MG63 (cell line): ENCODE measurements at places on chromosomes 7 and 10.

GRCh38 chr10:125355657-125356056, 195.3 kb upstream of the CTBP2 start:
- no peak for DNase-seq

- no peak for DNase-seq
Observed at GRCh38 chr10:133536198-133536597, 9.0 kb downstream of the CYP2E1 start.

DNA sequence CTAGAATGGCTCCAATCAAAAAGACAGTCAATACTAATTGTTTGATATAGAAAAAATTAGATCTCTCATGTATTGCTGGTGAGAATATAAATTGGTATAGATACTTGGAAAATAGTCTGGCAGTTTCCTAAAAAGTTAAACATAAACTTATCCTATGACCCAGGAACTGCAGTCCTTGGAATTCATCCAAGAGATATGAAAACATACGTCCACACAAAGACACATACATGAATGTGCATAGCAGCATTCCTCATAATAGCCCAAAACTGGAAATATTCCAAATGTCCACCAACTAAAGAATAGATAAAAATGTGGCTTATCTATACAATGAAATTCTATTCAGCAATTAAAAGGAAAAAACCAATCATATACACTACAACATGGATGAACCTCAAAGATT, 128.4 kb downstream of the ZFAND4 start:
- DNase-seq = no peak

DNA sequence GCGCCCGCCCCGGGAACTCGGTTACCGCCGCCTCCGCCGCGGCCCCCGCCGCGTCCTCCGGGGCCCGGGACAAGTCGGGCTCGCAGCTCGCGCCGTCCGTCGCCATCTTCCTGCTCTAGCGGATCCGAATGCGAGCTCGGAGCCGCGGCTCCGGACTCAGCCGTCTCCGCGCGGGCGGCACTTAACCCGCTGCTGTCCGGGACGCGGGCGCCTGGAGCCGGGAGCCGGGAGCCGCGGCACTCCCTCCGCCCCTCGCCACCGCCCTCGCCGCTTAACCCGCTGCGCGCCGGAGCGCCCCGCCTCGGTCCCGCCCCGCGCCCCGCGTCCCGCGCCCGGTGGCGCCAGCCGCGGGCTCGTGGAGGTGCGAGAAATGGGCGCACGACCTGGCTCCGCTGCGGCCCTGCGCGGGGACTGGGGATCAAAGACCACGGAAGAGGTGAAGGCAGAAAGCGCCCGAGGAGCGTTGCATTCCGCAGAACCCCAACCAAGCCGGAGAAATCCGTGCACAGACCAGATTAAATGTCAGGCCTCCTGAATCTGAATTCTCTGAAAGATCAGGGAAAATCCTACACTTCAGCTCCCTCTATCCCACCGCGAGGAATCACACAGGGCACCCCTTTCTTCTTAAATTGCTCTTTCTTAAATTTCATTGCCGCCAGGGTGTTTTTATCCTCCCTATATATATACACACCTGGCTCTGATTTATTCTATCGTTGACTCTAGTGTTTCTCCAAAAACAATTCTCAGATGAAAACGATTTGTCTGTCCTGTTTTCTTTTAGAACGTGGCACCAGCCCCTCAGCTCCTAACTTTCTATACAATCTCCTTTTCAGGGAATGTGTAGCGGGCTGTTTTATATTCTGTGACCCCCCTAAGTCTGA, at the start of gene CTTNBP2:
TSS of gene CTTNBP2 (minus strand) at position 132 of the 881 bp plus-strand sequence. CDS start at position 106, 26 bp downstream.
- peak; percentile 57 for DNase-seq

GRCh38 chr10:35926846-35927245, 284.8 kb upstream of the FZD8 start:
- DNase-seq = no peak

DNA sequence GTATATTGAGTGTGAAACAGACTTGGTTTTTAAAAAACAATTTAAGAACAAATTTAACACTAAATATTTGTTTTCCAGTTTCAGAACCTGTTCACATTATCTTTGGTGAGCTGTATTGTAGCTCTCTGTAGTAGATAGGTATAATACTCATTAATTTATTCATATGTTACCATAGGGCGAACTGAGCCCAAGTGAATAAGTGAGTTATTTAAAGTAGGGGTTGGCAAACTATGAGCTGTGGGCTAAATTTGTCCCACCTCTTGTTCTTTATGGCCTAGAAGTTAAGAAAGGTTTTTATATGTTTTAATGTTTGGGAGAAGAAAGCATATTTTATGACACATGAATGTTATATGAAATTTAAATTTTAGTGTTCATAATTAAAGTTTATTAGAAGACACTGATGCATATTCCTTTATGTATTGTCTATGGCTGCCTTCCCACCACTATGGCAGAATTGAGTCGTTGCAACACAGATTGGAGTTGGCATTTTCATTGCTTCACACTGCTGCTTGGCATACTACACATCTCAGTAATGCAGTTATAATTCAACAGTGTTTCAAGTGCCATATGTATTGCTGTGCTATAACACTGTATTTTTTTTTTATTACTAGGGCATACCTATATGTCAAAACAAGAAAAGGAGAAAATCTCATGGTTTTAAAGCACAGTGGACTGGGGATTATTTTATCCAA, 146.5 kb downstream of the ADK start:
- DNase-seq = no peak

GRCh38 chr10:5043716-5044115, 40.1 kb upstream of the AKR1C2 start:
- DNase-seq = no peak

- peak; percentile 88 for DNase-seq
Observed at GRCh38 chr10:111128331-111129180, 51.7 kb downstream of the ADRA2A start.

- DNase-seq = no peak
Observed at GRCh38 chr10:121553511-121554264, 44.6 kb downstream of the FGFR2 start.

DNA sequence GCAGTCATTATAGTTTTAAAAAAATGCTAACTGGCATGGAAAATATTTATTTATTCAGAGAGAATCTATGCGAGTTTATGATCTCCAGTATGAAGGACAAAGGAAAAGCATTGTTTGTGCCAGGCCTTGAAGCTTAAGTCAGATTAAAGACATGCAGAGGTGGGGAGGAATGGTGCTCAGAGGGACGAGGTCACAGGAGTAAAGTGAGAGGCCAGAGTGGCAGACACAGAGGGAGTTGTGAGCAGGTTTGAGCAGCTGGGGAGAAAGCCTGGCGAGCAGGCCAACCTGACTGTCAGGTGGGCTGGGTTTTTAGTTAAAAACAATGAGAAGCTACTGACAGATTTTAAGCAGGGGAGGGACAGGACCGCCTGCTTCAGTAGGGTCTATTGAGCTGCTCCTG, 6.8 kb upstream of the CCNY start:
- DNase-seq = no peak

GRCh38 chr10:5827841-5828240, 14.6 kb upstream of the GDI2 start:
- DNase-seq = no peak

DNA sequence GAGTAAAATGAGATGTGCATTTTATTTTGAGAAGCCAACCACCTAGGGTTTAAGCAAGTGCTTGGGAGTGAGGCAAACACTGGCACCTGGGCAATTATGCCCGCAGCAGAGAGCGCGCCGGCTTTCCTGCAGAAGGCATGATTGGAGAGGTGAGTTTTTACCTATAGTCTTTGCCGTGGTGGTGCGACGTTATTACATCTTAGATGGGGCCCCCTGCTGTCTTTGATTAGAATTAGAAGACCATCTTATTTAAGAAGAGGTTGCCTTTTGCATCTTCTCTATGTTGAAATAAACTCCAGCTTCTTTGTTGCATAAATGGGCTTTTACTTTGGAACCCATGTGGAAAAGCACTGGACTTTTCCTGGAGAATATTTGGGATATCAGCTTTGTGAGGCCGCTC, 409.5 kb downstream of the GLRX3 start:
- DNase-seq = no peak

DNA sequence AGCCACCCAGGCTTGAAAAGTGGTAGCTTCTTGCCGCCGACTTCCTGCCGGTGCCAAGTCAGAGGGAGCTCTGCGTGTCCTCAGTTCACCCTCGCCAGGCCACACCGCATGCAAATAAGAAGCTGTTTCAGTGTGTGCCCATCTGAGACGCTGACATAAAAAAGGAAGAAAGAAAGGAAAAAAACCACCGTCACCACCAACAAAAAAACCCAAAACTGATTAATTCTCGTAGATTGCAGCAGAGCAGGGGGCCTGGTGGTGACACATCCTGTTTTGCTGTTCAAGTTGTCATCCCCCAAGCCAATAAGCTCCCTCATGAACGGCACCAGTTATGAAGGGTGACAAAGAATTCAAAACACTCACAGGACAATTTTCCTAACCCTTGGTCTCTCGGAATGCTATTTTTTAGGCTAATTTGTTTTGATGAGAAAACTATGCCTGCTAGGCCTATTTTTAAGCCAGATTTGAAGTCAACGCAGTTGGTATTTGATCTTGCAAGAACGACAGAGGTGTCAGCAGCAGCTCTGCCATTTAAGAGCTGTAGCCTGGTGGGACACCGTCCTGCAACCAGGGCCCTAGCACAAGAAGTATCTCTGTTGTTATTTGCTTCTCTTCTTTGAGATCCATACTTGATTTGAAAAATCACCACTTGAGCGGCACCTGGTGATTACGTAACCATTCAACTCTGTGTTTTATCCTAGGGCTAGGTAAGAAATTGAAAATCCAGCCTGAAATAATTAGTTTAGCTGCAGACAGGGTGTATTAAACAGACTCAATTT, 145.6 kb downstream of the PFKFB3 start:
- DNase-seq = no peak

- DNase-seq = no peak
Observed at GRCh38 chr7:147711447-147711846, 879.1 kb upstream of the C7orf33 start.

- no peak for DNase-seq
Observed at GRCh38 chr10:70751356-70751755, 33.8 kb downstream of the TBATA start.

DNA sequence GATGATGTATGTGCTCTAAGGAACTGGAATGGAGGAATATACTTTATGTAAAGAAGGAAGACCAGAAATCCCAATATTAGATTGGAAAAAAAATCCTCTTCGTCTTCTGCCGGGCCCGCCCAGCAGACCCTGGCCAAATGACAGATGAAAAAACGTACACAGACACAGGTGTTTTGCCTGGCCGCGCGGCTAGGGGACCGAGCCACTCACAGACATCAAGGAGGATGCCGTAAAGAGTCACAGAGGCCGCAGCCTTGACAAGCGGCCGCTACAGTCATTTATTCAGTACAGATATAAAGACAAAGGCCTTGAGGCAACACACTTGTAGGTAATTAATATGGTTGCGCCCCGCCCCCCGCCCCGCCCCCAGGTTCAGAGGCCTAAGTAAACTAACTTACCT, 594.1 kb downstream of the GRM8 start:
- no peak for DNase-seq

DNA sequence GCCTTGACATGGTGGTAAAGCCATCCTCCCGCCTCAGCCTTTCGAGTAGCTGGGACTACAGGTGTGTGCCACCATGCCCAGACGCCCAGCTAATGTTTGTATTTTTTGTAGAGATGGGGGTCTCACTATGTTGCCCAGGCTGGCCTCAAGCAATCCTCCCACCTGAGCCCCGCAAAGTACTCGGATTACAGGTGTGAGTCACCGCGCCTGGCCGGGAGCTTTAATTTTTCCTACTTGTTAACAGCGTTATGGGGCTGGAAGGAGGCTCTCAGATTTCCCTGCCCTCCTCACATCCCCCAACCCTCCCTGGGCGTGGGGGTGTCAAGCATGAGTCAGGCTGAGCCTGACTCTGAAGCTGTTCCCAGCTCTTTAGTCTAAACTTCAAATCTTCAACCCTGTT, 8.3 kb downstream of the ALKBH4 start:
- DNase-seq = no peak

GRCh38 chr7:33278095-33278494, 148.7 kb downstream of the BBS9 start:
- DNase-seq = no peak

- no peak for DNase-seq
Observed at GRCh38 chr10:13223241-13223640, 10.9 kb downstream of the UCMA start.

GRCh38 chr10:112143420-112143819, 40.1 kb downstream of the GPAM start:
- no peak for DNase-seq

DNA sequence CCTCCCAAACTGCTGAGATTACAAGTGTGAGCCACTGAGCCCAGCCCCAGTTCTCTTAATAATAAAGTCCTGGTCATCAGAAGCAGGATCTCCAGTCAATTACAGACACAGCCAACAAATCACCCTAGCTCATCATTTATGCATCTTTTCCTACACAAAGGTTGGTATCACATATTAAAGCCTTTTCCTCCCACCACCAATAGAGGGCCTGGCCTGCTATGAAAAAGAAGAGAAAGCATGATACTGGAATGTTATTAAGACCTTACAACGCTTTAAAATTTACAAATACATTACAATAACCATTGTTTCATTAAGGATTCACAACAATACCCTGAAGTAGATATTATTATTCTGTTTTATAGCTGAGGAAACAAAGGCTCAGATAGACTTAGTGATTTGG, 25.9 kb downstream of the VAX1 start:
- DNase-seq = no peak

GRCh38 chr7:104584620-104585019, 256.2 kb downstream of the LHFPL3 start:
- no peak for DNase-seq

DNA sequence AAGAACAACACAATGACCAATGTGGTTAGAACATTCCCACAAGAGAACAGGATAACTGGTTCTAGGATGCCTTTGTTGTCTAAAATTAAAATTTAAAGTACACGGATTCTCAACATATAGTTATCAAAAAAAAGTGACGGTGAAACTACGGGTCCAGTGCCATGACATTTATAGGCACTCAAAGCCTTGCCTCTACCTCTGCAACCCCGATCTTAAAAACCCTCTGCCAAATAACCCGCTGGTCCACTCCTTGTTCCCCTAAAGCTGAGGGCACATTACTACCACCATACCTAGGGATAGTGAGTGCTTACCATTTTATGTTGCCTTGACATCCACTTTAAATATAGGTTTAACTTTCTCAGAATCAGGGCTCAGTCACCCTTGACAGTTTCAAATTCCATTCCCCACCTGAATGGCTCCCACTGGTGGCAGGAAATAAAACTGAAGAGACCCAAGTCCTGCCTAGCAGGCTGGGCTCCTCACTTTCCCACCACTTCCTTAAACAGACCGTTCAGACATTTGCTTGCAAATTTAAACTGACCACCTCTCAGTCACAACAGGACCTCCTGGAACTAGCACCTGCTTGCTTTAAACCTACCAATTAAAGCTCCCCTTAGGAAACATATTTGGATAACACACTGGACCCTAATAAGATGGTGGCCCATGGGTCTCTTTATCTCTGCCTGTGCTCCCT, 169.9 kb upstream of the ASAH2 start:
- peak; percentile 16 for DNase-seq

DNA sequence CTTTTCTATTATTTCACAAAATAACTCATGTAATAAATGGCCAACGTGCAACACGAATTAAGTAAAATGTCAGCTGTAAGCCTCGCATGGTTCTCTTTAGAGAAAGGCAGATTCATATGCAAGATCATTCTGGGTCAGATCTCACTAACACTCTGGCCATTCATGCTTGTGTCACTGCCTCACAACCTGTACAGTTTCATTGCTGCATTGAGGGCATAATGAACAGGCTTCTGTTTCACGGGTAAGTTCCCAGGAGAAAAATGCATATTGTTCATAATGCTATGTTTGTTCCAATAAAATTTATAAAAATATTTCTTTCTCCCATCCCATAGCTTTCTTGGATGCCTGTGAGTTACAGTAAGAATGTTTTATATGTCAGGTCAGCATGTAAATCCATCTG, 734.0 kb upstream of the ANKRD30A start:
- DNase-seq = no peak
